ENCODE measurements at places on chromosomes 7 and 10.

- no peak for DNase-seq
Measured at GRCh38 chr10:43258562-43259212, 8.2 kb downstream of the RASGEF1A start.

GRCh38 chr7:69939317-69939716, 341.0 kb downstream of the AUTS2 start:
- DNase-seq, result no peak

DNA sequence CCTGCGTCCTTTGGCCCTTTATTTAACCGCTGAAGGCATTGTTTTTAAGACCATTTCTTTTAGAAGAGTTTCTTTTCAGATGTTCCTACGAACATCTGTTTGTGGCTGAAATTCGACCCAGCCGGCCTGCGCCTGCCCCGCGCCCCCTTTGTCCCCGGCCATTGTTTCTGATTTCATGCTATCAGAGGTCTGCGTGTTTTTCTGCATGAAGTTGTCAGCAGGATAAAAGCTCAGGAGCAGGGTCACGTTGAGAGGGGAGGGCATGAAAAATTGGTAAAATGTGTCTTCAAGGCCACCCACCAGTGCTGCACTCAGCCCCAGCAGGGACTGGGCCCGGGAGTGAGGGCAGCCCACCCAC, 43.1 kb downstream of the NKX6-2 start:
- no peak for DNase-seq

GRCh38 chr7:1693991-1694524, 24.0 kb downstream of the ELFN1 start:
- no peak for DNase-seq

DNA sequence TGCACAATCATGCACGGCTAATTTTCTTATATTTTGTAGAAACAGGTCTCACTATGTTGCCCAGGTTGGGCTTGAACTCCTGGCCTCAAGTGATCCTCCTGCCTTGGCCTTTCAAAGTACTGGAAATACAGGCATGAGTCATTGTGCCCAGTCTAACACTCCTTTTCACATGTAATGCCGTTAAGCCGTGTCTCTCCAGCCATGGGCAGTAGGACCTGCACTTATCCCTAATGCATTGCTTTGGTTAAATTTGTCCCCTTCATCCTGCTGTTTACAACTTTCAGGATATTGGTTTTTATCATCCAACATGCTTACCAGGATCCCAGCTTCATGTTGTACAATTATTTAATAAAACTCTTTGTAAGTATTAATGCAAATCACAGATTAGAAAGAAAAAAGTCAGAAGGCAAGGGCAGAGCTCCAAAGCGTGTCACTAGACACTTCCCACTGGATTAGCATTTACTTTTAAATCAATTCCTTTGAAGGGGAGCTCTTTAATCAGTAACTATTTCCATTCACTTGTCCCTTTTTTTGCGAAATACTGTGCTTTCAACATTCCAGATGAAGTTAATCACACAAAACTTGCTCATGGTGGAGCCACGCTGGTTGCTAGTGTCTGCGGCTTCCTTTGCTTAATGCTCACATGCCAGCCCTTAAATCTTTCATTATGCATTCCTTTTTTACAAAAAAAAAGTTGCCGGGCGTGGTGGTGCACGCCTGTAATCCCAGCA, 256.0 kb upstream of the AUTS2 start:
- DNase-seq, result no peak

- DNase-seq, result no peak
Measured at GRCh38 chr7:3482147-3482921, 181.3 kb downstream of the SDK1 start.

GRCh38 chr7:57404967-57405421, 45.0 kb upstream of the ZNF716 start:
- DNase-seq, result no peak

- peak; percentile 94 for DNase-seq
Measured at GRCh38 chr7:38673795-38674194, 42.6 kb upstream of the AMPH start.

DNA sequence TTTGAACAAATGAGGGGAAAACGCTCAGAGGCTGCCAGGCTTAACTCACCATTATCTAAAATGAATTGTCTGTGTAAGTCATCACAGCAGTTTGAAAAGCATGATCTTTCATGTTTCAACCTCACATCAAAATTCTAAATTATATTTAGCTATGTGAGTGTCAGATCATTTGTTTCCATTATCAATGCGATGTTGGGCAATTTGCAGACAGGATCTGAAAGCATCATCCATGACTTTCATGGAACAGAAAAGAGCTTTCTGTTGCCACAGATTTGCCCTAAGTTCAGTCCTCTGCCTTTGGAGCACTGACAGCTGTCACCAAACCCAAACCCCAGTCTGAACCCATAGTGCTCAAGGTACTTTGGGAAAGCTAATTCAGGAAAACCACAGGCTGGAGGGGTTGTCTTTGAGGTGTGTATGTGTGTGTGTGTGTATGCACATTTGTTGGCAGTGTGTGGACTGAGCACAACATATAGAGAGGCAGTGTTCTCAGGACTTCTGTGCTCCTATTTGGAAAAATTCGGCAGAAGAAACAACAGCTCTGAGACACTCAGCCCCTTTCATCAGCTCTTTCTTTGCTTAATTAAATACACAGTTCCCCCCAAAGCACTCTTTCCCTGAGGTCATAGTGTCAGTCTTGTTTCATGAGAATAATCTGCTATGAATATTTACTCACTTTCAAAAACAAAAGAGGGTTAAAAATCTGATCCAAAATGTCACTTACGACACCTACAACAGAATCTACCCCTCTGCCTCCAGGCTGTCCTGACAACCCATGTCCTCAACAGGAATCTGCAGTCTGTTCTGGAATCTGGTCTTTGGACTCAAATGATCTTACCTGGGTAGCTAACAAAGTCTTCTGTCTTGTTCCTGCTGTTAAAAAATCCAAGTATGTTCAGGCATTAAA, 188.5 kb upstream of the KLF14 start:
- peak; percentile 14 for DNase-seq

- no peak for DNase-seq
Measured at GRCh38 chr10:78700816-78701520, 367.8 kb upstream of the ZMIZ1 start.

DNA sequence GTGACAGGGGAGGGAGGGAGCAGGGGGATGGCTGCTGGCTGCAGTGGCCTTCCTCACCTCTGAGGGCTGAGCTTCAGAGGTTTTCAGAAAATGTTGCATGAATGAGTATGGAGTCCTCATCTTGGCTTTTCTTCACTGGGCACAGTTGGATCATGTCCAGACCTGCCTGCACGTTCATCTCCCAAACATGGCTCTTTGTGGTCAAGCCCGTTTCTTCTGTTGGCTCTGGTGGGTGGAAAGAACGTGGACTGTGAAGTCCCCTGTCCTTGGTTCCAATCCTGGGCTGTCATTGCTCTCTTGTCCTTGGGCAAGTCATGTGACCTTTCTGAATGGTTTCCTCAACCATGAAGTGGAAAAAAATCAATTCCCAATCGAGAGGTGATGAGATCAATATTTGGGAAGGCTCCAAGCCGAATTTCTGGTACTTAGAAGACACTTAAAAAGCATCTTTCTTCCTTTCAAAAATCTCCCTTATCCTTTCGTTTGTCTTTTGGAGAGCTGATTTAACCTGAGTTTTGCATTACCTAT, 34.5 kb downstream of the TSPAN14 start:
- DNase-seq, result peak; percentile 2

GRCh38 chr7:107744345-107744750, 406 bp downstream of the CBLL1 start:
- DNase-seq, result peak; percentile 59

DNA sequence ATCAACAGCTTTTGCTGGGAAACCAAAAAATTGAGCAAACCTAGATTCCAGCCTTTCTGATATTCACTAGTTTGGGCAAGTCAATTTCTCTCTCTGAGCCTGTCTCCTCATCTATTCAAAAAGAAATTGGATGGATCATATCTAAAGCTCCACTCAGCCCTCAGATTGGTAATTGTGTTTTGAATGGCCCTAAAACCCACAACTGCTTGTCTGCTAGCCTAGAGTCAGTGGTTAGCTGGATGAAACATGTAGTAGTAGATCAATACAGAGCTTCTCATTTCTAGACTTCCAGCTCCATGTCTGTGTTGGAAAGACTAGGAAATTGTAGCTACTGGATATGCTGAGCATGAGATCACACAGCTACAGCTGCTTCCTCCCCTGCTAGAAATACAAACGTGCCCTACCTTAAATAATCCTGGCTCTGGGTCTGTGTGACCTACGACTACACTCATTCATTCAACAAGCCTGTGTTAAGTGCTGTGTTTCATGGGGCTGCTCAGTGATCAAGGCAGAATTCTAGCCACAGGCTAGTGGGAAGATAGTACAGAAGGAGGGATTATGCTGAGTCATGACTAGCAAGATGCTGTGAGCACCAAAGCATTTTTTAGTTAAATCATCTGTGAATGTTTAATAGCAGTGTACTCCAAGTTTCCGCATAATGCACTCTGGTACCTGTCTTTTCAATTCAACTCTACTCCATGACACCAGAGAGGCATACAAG, 15.7 kb downstream of the DNTT start:
- DNase-seq, result no peak
